ENCODE measurements at places on chromosomes 16 and 17. TPM values are rescaled to one million over a fixed set of nuclear protein-coding genes. Genes with fewer than 3 reads are reported as not detected.
A peak's percentile ranks its signal among the peaks of the same experiment; 100 is the strongest.

DNA sequence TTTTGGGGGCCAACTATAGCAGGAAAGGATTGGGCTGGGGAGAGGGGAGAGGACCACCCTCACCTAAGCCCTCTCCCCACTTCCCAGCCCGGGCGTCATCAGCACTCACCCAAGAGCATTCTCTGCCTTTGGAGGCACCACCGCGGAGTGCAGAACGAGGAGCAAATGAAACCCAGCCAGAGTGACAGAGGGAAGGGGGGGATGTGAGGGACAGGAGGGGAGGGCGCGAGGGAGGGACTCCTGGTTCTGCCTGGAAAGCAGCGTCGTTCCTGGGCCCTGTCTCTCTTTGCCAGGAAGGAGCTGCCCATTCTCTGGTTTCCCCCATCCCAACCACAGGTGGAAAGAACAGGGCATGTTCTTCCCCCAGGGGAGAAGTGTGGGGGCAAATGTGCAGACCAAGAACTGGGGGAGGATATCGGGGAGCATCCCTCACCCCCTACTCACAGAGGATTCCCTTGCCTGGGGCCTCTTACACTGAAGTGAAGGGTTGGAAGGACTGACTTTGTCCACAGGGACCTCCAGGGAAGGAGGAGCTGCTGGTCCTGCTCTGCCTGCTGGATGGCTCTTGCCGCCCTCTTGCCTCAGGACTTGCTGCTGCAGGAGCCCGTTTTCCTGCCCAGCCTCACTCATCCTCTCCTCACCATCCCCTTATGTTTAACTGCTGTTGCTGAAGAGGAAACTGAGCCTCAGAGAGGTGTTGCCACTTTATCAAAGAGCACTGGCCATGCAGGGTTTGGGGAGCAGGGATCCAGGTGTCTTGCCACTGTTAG is 3.5 kb upstream of the C17orf113 start:
- H3K27ac ChIP-seq = no peak overlapping the region
- no peaks in the 10 kb centered on the region for H3K36me3 ChIP-seq
- no peak for DNase-seq

CES5A gene
- 0.96 TPM for polyA plus RNA-seq

DNA sequence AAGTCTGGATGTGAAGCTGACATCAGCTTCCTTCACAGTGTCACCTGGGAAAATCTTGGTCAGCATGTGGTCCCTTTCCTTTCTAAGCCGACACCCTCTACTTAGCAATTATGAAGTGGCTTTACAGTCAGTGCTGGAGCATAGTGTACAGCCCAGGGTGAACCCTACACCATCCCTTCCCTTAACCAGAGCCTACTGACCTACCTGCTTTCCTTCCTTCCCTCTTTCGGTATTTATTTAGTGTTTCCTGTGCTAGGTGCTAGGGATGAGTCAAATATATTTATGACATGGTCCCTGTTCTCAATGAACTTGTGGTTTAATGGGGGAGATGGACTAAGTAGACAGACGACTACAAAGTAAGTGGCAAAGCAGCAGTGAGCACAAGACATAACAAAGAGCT is 77.5 kb downstream of the CDK5R1 start:
- DNase-seq = no peak
- H3K4me3 ChIP-seq = no peak overlapping the region

RAB26 gene
- polyA plus RNA-seq = 2.6 TPM

TP53TG3C gene
- not detected for polyA plus RNA-seq

DNA sequence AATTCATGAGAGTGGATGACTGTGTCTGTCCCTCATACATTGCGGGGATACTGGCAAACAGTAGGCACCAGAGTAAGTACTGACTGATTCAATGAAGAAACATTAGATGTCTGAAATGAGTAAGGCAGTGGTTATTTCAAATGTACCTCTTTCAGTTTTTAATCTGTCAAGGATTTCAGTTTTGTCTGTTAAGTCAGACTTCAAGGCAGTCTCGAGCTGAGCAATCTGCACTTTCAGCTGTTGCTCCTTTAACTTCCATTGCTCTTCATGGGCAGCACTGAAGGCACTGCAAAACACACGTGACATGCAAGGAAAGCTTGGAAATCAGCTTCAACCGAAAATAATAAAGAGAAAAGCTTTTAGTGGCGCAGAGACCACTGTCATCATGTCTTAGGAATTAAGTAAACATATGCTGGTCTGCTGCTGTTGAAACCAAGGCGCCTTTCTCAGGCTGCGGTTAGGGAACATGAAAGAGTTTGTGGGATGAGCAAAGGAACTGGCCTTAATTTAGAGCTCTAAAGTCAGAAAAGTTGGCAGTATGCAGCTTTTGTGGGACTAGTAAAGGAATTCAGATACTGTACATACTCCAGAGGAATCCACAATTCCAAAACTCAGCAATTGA is 38.8 kb downstream of the RPGRIP1L start:
- no peaks in the 10 kb centered on the region for H3K4me1 ChIP-seq
- no peaks in the 10 kb centered on the region for H3K27me3 ChIP-seq
- no peak overlapping the region for H3K4me3 ChIP-seq
- H3K36me3 ChIP-seq = no peaks in the 10 kb centered on the region

DNA sequence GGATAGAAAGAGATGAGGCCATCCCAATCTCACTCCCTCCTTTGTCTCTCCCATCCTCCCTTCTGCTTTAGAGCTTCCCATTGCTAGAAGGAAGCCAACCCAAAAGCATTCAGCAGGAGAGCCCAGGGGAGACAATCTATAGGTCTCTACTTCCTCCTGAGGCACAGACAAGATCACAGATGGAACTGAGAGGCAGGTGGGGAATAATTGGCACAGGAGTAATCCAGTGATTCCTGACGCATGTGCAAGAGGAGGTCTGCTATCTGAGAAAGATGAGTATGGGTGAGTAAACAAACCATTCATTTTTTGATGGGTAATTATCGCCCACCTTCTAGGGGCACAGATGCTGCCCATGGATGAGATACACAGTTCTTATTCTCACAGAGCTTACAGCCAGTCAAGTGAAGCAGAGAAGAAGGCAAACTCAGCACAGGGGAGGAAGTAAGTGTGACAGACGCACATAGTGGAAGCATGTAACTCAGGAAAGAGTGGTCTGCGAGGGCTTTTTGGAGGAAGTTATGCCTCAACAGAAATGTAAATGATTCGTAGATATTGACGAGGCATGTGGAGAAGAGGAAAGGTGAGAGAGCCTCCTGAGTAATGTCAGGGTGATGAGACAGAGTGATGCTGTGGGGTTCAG is 88.9 kb upstream of the HLF start:
- no peaks in the 10 kb centered on the region for H3K4me1 ChIP-seq
- no peaks in the 10 kb centered on the region for H3K27me3 ChIP-seq
- H3K4me3 ChIP-seq = no peak overlapping the region
- H3K36me3 ChIP-seq = no peaks in the 10 kb centered on the region

DNA sequence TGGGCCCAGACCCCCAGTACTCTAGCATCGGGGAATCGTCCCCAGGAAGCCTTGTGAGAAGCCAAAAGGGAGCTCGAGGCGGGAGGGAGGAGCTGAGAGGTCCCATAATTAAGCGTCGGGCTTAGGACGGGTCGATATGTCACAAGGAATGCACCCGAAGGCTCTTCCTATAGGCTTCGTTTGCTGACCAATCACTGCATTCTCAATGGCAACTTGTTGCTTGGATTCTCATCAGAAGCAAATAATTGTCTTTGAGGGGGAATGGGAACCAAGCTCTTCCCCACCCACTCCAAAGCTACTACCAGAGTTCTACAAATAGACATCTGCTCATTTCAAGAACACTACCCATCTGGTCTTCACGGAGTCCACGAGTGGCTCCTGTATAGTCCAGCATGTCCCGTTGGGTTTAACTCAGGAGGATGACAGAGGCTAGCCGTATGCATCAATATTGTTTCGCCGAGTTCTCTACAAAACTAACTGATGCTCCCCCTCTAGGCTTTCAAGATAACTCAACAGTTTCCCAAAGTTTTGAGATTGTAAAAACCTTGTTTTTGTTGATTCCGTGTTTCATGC is 628 bp upstream of the BLMH start:
- peaks cover 14% of the 10 kb centered on the region for H3K4me1 ChIP-seq
- H3K27ac ChIP-seq = peak overlapping the region; percentile 17
- H3K36me3 ChIP-seq = peaks cover 2% of the 10 kb centered on the region
- no peaks in the 10 kb centered on the region for H3K27me3 ChIP-seq

GRCh38 chr16:30923554-30924075 is at the start of gene FBXL19:
FBXL19 (plus strand) TSS chr16:30923572; CDS start chr16:30925755, 2,183 bp downstream.
- no peaks in the 10 kb centered on the region for H3K27me3 ChIP-seq
- peak within 1 kb of the TSS; percentile 96 for H3K27ac ChIP-seq
- DNase-seq = peak; percentile 50
- peaks cover 9% of the 10 kb centered on the region for H3K4me1 ChIP-seq
- no peaks in the 10 kb centered on the region for H3K36me3 ChIP-seq

GRCh38 chr16:57690782-57691471 is 3.7 kb upstream of the DRC7 start:
- peaks cover 32% of the 10 kb centered on the region for H3K4me1 ChIP-seq
- H3K27ac ChIP-seq = no peak overlapping the region
- no peaks in the 10 kb centered on the region for H3K27me3 ChIP-seq

- no peaks in the 10 kb centered on the region for H3K27me3 ChIP-seq
- no peak overlapping the region for H3K27ac ChIP-seq
- H3K4me1 ChIP-seq = no peaks in the 10 kb centered on the region
- H3K4me3 ChIP-seq = no peak overlapping the region
- H3K36me3 ChIP-seq = no peaks in the 10 kb centered on the region
Measured at GRCh38 chr16:64626776-64627175, 495.1 kb downstream of the CDH11 start.

Data from liver (tissue), 10 donors.